ENCODE measurements at places on chromosomes 11 and 22.

DNA sequence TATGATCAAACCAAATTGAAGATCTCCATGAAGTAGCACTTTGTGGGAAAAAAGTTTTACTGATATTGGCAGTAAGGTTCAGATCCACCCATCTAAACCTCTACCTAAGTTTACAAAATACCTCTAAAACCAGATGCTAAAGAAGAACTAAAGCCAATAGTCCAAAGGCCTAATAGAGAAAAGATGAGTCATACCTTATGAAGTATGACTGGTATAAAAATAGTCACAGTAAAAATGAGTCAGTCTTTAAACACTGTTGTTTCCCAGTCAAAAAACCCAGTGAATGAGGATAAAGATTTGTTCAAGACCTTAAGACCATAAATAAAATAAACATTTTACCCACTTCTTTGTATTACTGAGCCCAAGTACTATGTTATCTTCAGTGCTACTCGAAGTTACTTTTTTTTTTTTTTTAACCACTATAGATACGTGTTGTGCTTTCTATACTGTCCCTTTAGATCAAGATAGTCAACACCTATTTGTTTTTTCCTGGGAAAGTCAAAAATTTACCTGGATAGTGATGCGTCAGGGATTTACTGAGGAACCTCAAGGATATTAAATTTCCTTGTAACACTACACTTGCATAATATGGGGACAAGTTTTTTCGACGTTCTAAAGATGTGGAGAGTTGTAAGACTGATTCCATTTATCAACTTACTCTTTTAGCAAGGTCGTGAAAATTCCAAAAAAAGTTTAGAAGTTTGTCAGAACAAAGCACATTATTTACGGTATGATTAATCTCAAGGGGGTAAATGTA is 87.3 kb downstream of the CCDC73 start:
- peak; percentile 82 for DNase-seq

DNA sequence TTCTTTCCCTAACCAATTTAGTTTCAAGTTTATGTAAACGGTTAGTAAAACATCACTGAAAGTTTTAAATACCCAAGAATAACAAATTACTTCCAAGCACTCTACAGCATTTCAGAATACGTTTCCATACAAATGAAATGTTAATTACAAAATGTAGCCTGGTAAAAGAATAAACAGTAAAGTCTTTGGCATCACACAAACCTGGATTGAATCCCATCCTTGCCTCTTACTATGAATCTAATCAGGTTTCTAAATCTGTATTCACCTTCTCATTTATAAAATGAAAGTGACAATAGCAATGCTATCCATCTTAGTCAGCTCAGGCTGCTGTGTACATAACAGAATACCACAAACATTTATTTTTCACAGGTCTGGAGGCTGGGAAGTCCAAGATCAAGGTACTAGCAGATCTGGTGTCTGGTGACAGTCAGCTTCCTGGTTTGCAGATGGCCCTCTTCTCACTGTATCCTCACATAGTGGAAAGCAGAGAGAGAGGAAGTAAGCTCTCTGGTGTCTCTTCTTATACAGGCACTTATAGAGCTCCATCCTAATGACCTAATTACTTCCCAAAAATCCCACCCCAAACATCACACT is 19.2 kb downstream of the FAM168A start:
- no peak for DNase-seq

GRCh38 chr11:76291576-76292526 is 85.5 kb upstream of the WNT11 start:
- no peak for DNase-seq

GRCh38 chr22:30305519-30305905 is 16.2 kb upstream of the CASTOR1 start:
- DNase-seq = no peak

DNA sequence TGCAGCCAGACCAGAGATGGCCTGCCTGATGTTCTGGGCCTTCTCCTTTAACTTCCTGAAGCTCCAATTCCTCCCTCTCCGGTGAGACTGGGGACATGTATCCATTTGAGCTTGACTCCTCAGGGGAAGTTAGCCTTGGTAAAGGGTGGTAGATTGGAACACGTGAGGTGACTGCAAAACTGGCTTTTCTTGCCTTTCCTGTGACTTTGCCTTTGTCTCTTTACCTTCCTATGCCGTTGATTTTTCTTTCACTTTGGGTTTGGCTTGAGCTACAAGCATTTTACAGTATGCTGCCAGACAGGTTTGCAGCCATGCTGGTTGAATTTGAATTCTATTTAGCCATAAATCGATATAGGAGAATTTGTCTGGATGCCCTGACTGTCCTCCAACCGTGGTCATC is 16.8 kb upstream of the GLYATL1 start:
- DNase-seq = no peak

DNA sequence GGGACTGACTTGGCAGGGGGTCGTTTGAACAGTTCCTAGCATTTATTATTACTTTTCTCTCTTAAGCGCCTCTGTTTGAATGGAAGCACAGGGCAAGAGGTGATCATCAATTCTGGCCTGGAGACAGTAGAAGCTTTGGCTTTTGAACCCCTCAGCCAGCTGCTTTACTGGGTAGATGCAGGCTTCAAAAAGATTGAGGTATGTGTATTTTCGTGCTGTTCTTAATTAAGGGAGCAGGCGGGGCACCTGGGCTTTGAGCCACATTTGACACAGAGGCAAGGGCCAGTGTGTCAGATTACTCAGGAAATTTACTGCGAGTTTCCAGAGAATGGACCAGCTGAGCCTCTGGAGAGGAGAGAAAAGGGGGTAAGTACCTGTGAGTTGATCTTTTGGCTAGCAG is 102.4 kb upstream of the SORL1-AS1 start:
- no peak for DNase-seq

GRCh38 chr11:76592025-76592914 is 78.3 kb downstream of the LRRC32 start:
- no peak for DNase-seq

DNA sequence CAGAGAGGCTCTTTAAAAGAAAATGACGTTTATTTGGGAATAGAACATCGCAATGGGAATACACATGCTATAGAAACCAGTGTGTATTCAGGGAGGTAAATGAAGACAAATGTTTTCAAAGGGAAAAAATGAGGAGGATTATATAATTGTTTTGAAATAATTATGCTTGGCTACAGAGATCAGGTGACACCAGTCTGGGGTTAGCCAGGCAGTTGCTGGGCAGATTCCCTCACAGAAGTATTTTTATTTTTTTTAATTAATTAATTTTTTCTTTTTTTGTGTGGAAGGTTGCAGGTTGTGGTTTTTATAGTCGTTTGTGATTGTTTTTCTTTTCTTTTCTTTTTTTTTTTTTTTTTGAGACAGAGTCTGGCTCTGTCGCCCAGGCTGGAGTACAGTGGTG is 5.6 kb upstream of the STARD10 start:
- DNase-seq = no peak

- DNase-seq = peak; percentile 76
These were observed 7.0 kb downstream of the OR51B5 start for GRCh38 chr11:5336331-5336730.

GRCh38 chr11:35065566-35065965 is 73.4 kb upstream of the CD44 start:
- DNase-seq = peak; percentile 59

- DNase-seq = no peak
These were observed 105.0 kb downstream of the DBX1 start for GRCh38 chr11:20055312-20055711.

- peak; percentile 50 for DNase-seq
These were observed 8.3 kb upstream of the MMP1 start for GRCh38 chr11:102806296-102806695.

- no peak for DNase-seq
These were observed 30.1 kb downstream of the TSPAN4 start for GRCh38 chr11:872799-873198.
